ENCODE measurements at places on chromosomes 12 and 14.

- DNase-seq, result no peak
Measured at GRCh38 chr12:100442403-100442802, 31.3 kb upstream of the NR1H4 start.

- no peak for DNase-seq
Measured at GRCh38 chr12:27965966-27966365, 6.6 kb downstream of the PTHLH start.

DNA sequence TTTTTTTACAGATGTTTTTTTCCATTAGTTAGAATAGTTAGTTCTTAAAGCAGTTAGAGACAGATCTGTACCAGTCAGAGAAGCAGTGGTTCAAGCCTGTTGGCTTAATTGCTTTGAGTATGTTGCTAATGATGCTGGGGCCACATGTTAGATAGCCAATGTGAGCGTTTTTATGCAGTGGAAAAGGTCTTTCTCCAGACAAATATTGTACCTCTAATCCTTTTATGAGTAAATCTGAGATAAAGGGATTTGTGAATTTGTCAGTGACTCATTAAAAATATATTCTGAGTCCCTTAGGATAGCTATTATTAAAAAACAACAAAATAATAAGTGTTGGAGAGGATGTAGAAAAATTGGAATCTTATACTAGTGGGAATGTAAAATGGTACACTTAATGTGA, 154.2 kb downstream of the MSRB3 start:
- DNase-seq, result no peak

DNA sequence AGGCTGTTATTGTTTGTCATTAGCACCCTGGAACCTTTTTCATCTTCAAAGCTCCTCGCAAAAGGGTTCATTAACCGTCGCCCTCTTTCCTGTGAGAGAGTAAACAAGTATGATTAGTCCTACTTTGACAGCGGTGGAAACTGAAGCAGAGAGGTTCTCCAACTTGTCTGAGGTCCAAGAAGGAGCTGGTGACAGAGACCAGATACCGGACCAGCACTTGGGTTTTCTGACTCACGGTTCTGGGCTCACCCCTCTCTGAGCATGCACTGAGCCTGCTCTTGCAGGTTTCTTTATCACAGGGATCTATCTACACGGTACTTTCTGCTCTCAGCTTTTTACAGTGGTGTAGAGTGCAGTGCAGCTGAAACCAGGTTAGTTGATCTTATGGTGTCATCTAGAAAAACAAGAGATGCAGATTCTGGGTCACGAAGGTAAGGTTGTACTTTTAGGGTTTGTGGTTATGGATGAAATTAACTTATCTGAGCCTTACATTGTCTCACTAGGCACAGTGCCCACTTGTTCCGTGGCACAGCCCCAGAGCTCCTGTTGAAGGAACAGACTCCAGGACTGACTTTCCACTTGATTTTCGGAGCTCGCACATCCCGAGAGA, 62.1 kb downstream of the PPP2R5C start:
- DNase-seq, result no peak

DNA sequence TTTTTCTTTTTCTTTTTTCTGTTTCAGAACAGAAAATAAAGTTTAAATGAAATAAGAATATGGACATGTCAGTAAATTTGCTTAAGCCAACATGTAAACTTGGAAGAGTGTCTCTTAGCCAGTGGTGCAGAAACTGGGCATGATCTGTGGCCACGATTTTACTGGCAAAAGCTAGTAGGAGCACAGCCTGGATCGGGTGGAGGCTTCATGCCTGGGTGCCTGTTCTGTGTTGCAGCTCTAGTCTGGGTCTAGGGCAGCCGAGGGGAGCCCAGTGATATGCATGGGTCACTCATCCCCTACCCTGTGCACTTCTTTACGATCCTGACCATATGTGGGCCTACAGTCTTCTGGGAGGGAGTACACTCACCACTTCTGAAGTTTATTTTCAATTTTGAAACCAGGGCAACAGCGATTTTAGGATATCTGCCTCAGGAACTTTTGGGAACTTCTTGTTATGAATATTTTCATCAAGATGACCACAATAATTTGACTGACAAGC, 45.6 kb upstream of the SMCO2 start:
- no peak for DNase-seq

DNA sequence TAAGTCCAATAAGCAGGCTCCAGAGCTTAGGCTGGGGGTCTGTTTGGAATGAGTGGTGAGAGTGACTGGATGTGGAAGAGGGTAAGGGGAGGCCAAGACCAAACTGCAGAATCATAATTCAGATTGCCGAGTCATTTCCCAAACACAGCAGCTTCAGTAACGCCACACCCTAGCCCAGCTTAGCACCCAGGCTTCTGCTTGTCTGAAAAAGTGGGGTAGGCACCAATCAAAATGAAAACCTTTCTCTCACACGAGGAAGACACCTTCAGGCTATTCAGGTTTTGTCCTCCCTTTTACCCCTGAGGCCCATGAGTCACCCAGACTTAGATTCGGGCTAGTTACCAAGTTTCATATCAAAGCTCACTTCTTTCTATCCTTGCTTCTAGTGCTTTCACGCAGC, 306.1 kb downstream of the DAD1 start:
- no peak for DNase-seq

DNA sequence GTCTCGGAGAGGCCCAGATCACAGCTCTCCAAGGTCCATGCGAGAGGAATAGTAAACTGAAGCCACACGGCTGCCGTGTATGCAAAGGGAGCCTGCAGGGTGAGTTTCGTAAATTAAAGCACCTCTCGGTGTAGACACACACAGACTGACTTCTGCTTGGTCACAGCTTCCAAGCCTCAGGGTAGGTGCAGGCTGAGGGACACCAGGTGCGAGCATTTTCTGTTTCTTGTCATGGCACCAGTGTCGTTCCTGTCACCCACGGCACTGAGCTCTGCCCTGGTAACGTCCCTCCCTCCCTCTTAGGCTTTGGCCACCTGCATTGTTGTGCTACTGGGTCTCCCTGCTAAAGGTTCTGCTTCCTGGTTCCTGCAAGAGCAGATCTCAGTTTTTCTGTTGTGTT, 76.2 kb upstream of the DYNC1H1 start:
- no peak for DNase-seq

- no peak for DNase-seq
Measured at GRCh38 chr14:101225157-101226152, 321.9 kb upstream of the RTL1 start.

DNA sequence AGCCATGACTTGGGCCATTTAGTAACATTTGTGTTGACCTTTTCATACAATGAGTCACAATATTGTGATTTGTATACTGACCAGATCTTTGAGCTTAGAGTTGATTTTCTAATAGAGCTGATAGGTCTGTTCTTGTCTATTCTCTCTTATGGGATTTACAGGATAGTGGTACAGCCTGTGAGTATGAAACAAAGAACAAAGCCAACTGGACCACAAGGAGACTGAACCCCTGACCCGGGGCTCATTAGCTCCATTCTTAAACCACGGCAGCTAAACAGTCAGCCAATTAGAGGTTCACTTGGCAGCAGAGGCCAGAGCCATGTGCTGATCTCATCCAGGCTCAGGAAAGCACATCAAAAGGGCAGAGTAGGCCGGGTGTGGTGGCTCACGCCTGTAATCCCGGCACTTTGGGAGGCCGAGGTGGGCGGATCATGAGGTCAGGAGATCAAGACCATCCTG, 59.1 kb upstream of the GNPNAT1 start:
- no peak for DNase-seq

DNA sequence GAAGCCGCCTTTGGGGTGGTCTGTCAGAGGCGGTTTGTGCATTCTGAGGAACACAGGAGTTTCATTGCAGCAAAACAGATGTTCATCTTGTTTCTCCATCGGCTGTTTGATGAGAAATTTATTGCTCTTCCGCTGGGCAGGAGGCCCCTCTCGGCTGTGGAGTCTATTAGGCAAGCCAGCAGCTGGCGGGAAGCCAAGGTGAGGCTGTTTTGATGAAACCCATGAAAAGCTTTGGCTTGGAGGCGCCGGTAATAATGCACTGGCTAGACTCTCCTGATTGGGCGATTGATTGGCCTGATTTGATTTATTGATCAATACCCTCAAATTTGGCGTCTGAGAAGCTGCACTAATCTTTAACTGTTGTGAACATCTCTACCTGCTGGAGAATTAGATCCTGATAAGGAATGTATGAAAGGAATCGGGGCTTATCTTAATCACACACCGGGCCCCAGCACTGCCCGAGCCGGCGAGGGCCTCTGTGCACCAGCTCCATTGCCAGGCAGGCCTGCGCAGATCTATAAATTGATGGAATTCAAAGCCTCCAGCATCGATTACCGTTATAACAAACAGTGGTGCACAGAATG, 187.7 kb downstream of the PHETA1 start:
- DNase-seq, result no peak

DNA sequence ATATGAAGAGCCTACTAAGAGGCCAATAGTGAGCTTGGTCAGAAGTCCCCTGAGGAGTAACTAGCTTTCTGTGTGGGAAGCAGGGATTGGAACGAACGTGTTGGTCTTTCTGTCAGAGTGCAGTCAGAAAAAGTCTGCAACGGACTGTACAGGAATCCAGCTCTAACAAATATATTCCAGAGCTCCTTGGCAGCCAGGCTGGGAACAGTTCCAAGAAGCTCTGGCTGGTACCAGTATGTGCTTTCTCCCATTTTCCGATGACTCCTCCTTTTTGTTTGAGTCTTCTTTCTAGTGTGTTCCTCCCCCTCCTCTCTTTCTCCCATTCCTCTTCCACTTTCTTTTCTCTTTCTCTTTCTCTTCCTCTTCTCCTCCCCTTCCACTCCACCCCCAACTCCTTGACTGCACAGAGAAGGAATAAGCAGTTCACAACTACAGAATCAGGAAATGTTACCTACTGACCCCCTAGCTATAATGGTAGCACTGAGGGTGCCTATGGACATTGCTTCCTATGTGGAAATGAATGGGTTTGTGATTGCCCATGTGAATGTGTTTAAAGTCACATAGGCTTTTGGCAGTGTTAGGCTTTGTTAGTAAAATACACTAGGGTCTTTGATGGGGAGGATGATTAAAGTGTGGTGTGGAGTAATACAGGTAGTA, 59.9 kb downstream of the TTLL5 start:
- DNase-seq, result no peak

DNA sequence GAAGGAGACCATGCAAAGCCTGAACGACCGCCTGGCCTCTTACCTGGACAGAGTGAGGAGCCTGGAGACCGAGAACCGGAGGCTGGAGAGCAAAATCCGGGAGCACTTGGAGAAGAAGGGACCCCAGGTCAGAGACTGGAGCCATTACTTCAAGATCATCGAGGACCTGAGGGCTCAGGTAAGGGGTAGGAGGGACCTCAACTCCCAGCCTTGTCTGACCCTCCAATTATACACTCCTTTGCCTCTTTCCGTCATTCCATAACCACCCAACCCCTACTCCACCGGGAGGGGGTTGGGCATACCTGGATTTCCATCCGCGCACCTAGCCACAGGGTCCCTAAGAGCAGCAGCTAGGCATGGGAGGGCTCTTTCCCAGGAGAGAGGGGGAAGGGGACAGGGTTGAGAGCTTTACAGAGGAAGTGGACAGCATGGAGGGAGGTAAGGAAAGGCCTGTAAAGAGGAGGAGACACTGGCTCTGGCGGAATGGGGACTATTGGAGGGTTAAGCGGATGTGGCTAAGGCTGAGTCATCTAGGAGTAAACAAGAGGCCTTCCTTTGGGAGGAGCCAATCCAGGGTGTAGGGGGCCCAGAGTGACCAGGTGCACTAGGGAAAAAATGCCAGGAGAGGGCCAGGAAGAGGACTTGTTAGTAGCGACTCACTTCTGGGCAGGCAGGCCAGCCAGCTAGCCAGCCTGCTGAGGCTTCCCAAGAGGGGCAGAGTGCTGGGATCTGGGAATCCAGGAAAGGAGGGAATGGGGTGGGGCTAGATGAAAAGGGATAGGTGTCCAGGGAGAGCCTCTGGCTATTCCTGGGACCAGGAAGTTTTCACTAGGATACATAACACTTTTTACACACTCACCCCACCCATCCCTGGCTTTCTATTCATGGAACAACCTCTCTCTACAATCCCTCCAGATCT, 754 bp downstream of the KRT18 start:
- peak; percentile 43 for DNase-seq

- DNase-seq, result peak; percentile 23
Measured at GRCh38 chr14:47442211-47442610, 233.2 kb downstream of the MDGA2 start.

DNA sequence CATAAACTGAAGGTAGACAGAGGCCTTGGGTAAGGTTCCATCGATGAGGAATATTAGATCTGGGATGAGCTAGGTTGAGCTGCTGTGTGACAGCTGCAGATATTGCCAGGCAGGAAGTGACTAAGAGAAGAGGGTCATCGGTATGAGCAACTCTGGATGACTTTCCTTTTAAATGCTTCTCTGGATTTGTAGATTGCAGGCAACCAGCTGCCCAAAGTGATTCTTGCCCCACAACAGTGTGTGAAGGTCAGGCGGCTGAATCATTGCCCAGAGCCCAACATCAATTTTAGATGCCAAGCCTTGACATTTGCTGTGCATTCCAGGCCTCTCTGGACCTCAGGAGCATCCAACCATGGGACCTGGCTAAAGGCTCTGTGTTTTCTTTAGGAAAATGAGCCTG, 255.9 kb downstream of the DPF3 start:
- no peak for DNase-seq

DNA sequence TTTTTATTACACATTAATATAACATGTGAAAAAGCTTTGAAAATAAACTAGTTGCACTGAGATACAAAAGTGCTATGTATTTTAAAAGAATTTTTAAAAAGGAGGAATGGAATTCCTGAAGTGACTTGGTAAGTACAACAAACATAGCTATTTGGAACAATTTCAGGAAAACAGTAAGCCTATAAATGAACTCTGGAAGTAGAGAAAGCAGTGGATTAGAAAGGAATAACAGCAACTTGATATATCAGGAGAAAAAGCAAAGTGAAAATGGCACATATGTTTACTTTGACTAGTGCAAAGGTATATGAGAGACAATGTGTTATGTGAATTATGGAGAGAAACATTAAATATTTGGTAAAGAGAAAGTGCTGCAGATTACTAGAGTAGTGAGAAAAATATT, 811.7 kb downstream of the C12orf50 start:
- no peak for DNase-seq

DNA sequence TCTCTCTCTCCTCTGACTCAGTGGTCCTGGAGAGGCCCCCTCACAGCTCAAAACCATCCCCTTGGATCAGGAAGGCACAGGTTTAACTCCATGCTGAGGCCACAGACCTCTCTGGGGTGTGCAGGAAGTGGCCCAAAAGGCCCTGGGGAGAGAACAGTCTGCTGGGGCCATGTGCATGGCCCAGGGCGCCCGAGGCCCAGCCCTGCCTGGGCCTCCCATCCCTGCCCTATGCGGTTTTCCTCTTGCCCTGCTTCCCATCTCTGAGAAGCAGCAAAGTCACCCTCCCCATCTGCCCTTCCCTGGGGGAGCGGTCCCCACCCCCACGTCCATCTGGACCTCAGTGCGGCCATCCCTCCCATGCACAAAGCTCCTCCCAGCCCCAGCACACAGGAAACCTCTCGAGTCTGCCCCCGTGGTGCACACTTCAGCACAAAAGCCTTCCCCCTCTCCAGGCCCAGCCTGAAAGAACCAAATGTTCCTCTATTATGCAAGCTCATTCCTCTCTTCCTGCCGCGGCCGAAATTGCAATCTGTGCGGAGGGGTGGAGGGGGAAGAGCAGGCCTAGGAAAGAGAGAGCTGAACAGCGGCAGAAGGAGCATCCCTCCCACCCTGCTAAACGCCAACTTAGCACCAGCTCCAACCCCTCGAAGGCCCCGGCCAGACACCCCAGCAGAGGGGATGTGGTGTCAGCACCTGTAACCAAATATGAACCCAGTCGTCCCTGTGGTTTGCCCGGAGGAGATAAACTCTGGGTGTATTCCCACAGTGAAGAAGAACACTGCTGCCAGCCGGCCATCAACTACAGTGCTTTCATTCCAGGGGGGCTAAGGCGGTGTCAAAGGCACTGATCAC, 108.5 kb downstream of the SCARB1 start:
- peak; percentile 52 for DNase-seq

Data from WTC11 (cell line).